AG09309 (cell line): ENCODE measurements at places on chromosomes 11 and 22.

- peak; percentile 84 for DNase-seq
These were observed 39.0 kb downstream of the TBX1 start for GRCh38 chr22:19799322-19800190.

- no peak for DNase-seq
These were observed 7.9 kb downstream of the ATG16L2 start for GRCh38 chr11:72821920-72822799.

GRCh38 chr11:74322667-74323066 is 11.2 kb upstream of the P4HA3 start:
- no peak for DNase-seq

DNA sequence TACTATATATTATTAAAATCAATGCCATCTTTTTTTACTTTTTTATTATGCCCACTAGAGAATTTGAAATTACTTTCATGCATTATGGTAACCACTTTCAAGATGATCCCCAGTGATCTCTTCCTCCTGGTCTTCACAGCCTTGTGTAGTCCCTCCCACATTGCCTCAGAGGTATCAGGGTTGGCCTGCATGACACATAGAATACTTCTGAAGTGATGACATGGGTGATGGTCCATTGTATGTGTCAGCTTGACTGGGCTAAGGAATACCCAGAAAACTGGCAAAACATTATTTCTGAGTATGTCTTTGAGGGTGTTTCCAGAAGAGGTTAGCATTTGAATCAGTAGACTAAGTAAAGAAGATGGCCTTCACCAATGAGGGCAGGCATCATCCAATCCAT is 14.2 kb upstream of the ISX start:
- DNase-seq, result no peak

GRCh38 chr11:132451942-132452601 is 1080.2 kb downstream of the OPCML start:
- DNase-seq, result no peak

DNA sequence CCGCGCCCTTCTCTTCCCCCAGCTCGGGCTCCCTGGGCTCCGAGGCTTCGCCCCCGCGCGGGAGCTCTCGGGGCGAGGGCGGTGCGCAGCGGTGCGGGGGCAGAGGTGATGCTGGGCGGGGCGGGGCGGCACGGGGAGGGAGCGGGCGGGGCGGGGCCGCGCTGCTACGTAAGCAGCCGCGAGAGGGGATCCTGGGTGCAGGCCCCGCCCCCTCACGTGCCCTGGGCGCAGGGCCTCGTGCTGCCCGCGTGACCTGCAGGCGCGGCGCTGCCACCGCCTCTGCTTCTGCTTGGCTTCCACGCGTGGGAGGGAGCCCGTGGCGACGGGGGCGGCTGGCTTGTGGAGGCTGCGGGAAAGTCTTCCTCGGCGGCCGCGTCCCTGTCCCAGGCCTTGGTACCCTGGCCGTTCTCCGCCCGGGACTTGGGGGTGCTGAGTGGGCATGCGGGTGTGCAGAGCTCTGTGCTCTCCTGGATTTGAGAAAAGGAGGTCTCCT is 132.6 kb upstream of the HSD17B12 start:
- no peak for DNase-seq

GRCh38 chr22:30445438-30446145 is 20.0 kb downstream of the MTFP1 start:
- no peak for DNase-seq

DNA sequence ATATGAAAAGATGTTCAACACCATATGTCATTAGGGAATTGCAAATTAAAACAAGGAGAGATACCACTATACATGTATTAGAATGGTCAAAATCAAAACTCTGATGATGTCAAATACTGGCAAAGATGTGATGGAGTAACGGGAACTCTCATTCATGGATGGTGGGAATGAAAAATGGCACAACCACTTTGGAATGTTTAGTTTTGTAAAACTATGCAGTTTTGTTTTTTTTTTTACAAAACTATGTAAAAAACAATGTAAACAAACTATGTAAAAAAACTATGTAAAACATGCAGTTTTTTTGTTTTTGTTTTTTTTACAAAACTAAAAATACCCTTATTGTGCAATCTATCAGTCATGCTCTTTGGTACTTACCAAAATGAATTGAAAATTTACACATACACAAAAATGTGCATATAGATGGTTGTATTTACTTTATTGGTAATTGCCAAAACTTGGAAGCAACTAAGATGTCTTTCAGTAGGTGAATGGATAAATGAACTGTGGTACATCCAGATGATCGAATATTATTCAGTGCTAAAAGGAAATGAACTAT is 5.0 kb upstream of the USP47 start:
- no peak for DNase-seq

DNA sequence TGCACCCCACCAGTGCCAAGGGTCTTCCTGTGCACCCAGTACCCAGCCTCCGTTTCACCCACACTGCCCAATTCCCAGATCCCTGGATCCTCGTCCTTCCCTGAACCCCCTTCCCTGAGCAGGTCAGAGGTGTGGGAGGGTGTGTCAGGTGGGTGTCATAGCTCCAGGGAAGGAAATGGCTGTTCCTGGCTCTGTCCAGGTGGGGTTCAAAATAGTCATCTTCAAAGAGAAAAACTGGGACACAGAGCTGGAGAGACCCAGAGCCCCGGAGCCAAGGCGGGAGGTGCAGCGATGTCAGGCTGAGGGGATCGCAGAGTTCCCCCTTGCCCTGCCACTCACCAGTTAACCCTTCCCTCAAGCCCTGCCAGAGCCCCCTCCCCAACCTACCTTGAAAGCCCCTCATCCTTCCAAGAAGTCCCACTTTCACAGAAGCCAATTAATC is 698 bp downstream of the C1QTNF4 start:
- no peak for DNase-seq

- DNase-seq, result no peak
These were observed 85.1 kb downstream of the BARX2 start for GRCh38 chr11:129460714-129461113.

DNA sequence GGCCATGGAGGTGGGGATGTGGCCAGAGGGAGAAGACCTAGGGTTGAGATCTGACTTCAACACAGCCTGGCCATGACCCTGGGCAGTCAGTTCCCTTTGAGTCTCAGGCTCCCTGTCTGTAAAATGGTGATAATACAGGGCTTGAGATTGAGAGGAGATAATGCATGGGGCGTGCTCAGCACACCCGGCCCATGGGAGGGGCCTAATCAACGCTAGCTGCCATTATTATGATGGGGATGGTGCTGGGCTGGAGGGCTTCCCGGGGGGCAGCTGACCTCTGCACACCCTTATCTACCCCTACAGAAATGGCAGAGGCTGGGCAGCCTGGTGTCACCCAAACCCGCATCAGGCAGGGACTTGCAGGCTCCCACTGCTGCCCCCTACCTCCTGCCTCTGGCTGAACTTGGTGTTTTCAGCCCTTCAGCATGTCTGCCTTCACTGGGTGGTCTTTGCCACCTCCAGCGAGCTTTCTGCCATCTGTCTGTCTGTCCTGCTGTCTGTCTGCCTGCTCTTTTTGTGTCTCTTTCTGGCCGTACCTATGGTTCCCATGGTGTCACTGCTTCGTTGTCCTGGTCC is 84.5 kb downstream of the CACNA1I start:
- DNase-seq, result no peak

DNA sequence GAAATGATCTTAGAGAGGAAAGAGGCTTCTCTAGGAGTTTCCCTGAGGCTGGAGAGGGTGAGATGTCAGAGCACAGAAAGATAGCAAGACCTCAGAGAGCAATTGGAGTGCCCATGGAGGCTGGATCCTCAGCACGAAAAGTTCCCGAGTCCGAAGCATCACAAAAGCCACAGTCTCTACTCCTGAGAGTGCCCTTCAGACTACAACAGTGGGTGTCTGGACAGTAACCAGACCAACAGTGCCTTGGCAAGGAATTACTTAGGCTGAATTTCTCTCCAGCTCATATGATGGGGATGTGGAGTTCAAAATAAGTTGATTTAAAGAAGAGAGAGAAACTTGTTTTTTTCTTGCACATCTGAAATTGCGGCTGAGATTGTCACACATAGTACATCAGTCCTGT is 31.9 kb upstream of the PSMA1 start:
- DNase-seq, result no peak

DNA sequence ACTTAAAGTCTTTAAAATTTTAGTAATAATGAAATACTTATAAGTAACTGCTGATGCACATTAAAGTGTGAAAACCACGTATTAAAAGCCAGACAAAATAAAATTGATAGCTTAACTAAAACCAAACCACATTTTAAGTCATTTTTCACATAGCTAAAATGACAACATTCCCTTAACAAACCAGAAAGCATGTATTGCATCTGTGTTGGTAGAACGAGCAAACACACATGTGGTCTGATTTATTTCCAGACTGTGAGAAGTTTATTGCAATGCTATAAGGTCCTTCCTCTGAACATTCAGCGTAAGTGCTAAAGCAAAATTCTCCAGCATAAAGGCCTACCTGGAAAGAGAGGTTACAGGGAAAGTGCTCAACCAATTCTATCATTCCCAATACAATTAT is 57.8 kb downstream of the ARHGAP20 start:
- DNase-seq, result no peak

DNA sequence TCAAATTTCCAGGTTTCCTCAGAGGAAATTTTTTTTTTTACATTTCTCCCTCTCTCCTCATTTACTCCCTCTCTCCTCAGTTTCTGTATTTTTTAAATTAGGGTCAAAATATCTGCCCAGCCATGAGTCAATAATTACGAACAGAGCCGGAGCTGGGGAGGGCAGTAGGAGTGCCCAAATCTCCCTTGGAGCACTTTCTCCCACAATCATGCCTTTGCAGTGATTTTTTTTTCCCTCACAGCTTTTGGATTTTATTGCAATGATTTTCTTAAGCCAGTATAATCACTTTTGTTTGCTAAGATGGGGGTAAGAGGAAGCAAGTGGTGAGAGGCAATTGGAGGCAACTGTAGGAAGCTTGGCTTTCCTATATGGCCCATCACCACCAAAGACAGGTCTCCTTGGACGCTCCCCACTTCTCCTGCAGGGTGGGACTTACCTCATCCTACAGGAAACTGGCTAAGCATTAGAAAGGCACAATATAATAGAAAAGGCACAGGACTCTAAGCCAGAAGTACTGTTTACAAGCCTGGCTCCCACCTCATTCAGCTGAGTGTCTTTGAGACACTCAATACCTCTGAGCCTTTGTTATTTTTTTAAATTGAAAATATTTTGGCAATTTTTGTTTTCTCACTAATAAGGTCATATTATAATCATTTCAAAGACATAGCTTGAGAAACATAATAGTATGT is 192.6 kb upstream of the PITPNB start:
- DNase-seq, result peak; percentile 28

GRCh38 chr11:12198251-12199222 is 88.1 kb downstream of the MICAL2 start:
- DNase-seq, result no peak

DNA sequence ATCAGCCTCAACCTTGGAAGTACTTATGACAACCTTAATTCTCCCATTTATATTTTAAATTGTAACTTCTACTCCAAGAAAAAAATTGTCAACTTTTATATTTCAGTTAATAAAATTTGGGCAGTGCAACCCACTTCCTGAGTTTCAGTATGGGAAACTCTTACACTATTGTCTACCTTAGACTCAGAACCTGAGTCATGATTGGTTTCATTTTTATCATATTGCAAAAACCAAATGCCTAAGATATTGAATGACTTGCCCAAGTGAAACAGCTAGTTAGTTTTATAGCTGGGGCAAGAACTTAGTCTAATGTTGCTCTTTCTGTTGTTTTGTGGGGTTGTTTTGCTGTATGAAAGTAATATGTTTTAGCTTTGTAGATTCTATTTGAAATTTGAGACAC is 334.0 kb upstream of the ARHGAP42 start:
- no peak for DNase-seq

GRCh38 chr22:31239771-31240370 is 27.8 kb downstream of the LIMK2 start:
- DNase-seq, result no peak

DNA sequence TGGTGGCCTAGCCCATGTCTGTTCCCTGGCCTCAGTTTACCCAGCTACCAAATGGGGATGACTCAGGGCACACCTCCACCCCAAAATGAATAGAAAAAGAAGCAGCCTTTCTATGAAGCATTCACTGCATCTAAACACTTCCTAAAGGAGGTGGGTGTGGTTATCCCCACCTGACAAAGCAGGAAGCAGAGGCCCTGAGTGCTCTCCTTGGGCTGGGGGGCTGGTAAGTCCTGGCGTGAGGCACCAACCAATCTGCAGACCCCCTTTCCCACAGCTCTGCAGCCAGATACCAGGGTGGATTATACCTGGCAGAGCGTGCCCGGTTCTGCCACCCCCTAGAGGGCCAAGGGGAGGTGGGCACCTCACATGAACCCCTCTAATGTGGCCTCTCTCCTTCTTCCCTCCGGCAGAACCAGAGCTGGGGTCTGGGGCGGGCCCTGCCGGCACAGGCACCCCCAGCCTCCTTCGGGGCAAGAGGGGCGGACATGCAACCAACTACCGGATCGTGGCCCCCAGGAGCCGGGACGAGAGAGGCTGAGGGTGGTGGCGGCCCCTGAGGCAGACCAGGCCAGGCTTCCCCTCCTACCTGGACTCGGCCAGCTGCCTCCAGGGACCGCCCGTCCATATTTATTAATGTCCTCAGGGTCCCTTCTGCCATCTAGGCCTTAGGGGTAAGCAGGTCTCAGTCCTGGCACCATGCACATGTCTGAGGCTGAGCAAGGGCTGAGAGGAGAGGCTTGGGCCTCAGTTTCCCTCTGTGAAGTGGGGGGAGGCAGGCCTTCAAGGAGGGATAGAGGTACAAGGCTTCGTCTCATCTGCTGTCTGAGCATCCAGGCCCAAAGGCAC is 9.2 kb downstream of the RHBDD3 start:
- no peak for DNase-seq

GRCh38 chr11:35859301-35859700 is 84.6 kb upstream of the LDLRAD3 start:
- no peak for DNase-seq

DNA sequence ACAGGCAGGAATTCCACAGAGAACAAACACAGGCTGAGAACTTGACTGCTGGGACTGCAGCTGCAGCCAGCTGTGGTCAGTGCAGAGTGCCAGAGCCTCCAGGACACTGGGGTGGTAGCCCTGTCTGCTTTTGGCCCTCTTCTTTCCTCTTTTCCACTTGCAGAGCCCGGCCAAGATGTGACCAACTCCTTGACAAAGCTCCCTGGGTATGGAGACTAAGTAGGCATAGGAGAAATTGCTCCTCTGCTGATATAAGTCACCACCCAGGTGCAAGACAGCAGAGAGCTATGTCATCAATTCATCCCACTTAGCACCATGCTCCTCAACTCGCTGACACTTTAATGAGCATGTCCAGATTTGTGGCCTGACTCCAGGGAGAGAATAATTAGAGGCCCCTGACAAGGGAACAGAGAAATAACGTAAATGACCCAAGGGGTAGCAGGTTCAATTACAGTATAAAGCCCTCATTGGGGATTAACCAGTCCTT is 369.4 kb upstream of the B3GAT1 start:
- no peak for DNase-seq

DNA sequence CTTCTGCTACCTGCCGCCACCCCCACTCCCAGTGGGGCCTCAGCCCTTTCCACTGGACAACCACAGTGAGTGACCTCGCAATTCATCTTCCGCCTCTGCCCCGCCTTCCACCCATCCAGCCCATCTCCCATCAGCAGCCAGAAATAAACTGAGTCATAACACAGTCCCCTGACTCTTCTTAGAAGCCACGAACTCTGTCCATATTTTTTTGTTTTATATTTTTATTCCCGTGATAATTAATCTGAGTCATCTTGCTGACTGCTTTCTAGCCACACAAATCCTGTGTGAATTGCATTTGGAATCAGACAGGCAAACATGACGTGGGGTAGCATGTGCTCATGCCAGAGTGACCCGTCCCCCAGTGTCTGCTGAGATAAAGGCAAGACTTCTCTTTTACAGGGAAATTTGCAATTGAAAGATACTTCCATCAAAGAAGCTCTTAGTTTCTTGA is 7.0 kb downstream of the FADD start:
- DNase-seq, result peak; percentile 69

- DNase-seq, result no peak
These were observed 749.8 kb upstream of the ARHGAP42 start for GRCh38 chr11:99937330-99937729.
